ENCODE measurements at places on chromosomes 2 and 18. TPM values are rescaled to one million over a fixed set of nuclear protein-coding genes. Genes with fewer than 3 reads are reported as not detected.

Gene TNS1
- 27.6 TPM for total RNA-seq

Gene NMUR1
- 0.48 TPM for total RNA-seq

Gene SCN7A
- total RNA-seq, result 5.0 TPM

Gene DHRS9
- 1.1 TPM for total RNA-seq

Gene MGAT4A
- total RNA-seq, result 22.2 TPM

Gene PXDN
- total RNA-seq, result 78.8 TPM

Gene RAD51AP2
- total RNA-seq, result 0.24 TPM

Gene AQP12B
- total RNA-seq, result 0.04 TPM

Gene RGPD4
- not detected for total RNA-seq

Gene CABYR
- total RNA-seq, result 5.3 TPM

DNA sequence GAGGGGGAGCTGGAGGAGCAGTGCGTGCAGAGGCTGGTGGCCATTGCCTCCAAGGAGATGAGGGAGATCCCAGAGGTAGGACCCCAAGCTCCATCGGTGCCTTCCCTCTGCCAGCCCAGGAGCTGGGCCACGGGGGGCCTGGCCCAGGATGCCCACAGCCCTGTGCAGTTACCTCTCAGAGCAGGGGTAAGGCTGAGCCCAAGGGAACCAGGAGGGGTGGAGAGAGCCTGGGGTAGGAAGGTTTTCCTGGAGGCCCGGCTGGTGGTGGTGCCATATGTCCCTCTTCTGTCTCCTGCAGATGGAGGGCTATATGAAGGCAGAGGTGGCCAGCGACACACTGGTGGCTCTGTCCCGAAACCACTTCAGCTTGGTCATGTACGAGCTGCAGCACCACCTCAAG is 11.4 kb downstream of the MROH2A start:
- no peaks in the 10 kb centered on the region for H3K27me3 ChIP-seq
- H3K36me3 ChIP-seq, result no peaks in the 10 kb centered on the region
- no peaks in the 10 kb centered on the region for H3K4me1 ChIP-seq
- H3K4me3 ChIP-seq, result no peak overlapping the region

GRCh38 chr2:153043385-153043784 is 325.0 kb downstream of the ARL6IP6 start:
- no peaks in the 10 kb centered on the region for H3K27me3 ChIP-seq
- no peaks in the 10 kb centered on the region for H3K4me1 ChIP-seq
- H3K36me3 ChIP-seq, result no peaks in the 10 kb centered on the region
- no peak overlapping the region for H3K27ac ChIP-seq
- no peak overlapping the region for H3K4me3 ChIP-seq

GRCh38 chr2:193841384-193842150 is 1646.8 kb upstream of the TMEFF2 start:
- H3K36me3 ChIP-seq, result no peaks in the 10 kb centered on the region
- H3K4me1 ChIP-seq, result no peaks in the 10 kb centered on the region
- DNase-seq, result peak; percentile 1
- no peak overlapping the region for H3K27ac ChIP-seq

GRCh38 chr2:15354596-15355366 is 206.4 kb downstream of the NBAS start:
- no peak overlapping the region for H3K4me3 ChIP-seq
- H3K27me3 ChIP-seq, result no peaks in the 10 kb centered on the region
- H3K27ac ChIP-seq, result no peak overlapping the region
- no peaks in the 10 kb centered on the region for H3K4me1 ChIP-seq
- DNase-seq, result no peak
- H3K36me3 ChIP-seq, result no peaks in the 10 kb centered on the region

GRCh38 chr2:169073963-169074751 is 4.8 kb downstream of the DHRS9 start:
- H3K27me3 ChIP-seq, result no peaks in the 10 kb centered on the region
- no peaks in the 10 kb centered on the region for H3K36me3 ChIP-seq
- H3K4me1 ChIP-seq, result no peaks in the 10 kb centered on the region

DNA sequence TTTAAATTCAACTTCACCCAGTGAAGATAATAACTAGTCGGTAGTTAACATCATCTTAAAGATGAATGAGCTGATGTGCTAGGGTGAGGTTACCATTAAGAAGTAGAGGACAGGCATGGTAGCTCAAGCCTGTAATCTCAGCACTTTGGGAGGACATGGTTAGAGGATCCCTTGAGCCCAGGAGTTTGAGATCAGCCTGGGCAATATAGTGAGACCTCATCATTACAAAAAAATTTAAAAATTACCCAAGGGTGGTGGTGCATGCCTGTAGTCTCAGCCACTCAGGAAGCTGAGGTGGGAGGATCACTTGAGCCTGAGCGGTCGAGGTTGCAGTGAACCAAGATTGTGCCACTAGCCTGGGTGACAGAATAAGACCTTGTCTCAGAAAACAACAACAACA is 4.7 kb downstream of the GALNT5 start:
- DNase-seq, result no peak
- peaks cover 36% of the 10 kb centered on the region for H3K4me1 ChIP-seq
- H3K4me3 ChIP-seq, result no peak overlapping the region
- peak overlapping the region; percentile 96 for H3K27ac ChIP-seq

GRCh38 chr2:85400541-85401463 is 9.4 kb downstream of the CAPG start:
- H3K4me3 ChIP-seq, result no peak overlapping the region
- no peak overlapping the region for H3K27ac ChIP-seq
- no peak for DNase-seq
- no peaks in the 10 kb centered on the region for H3K4me1 ChIP-seq

- H3K27ac ChIP-seq, result no peak overlapping the region
- no peak overlapping the region for H3K4me3 ChIP-seq
- no peaks in the 10 kb centered on the region for H3K27me3 ChIP-seq
- H3K4me1 ChIP-seq, result no peaks in the 10 kb centered on the region
- no peaks in the 10 kb centered on the region for H3K36me3 ChIP-seq
Observed at GRCh38 chr2:146633159-146633558, 1211.7 kb upstream of the ACVR2A start.

- no peak overlapping the region for H3K27ac ChIP-seq
- DNase-seq, result no peak
- no peaks in the 10 kb centered on the region for H3K36me3 ChIP-seq
- H3K27me3 ChIP-seq, result no peaks in the 10 kb centered on the region
- no peak overlapping the region for H3K4me3 ChIP-seq
- H3K4me1 ChIP-seq, result no peaks in the 10 kb centered on the region
Observed at GRCh38 chr2:69594341-69594740, 49.2 kb downstream of the AAK1 start.

- H3K4me3 ChIP-seq, result no peak overlapping the region
- H3K4me1 ChIP-seq, result no peaks in the 10 kb centered on the region
- no peak for DNase-seq
- no peaks in the 10 kb centered on the region for H3K27me3 ChIP-seq
- no peaks in the 10 kb centered on the region for H3K36me3 ChIP-seq
- no peak overlapping the region for H3K27ac ChIP-seq
Observed at GRCh38 chr2:45728458-45728942, 77.0 kb downstream of the PRKCE start.

- no peaks in the 10 kb centered on the region for H3K36me3 ChIP-seq
- H3K4me1 ChIP-seq, result peaks cover 20% of the 10 kb centered on the region
- DNase-seq, result no peak
- peaks cover 11% of the 10 kb centered on the region for H3K27me3 ChIP-seq
- no peak overlapping the region for H3K4me3 ChIP-seq
Observed at GRCh38 chr2:240912878-240913809, 7.0 kb downstream of the CROCC2 start.

DNA sequence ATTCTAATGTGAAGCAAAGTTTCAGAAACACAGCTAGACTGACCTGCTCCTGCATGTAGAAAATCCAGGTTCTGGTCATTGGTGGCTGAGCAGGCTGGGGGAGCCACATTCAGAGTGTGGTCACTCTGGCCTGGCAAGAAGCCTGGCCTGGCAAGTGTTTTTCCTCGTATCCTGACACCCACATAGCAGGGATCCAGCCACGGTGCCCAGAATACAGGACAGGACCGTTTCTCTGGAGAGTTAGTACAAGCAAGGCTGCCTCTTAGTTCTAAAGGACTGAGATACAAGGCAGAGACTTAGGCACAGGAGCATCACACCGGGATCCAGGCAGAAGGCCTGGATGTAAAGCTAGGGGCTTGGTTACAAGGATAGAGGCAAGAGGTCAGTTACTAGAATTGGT is 4.8 kb upstream of the LAMA1 start:
- H3K36me3 ChIP-seq, result no peaks in the 10 kb centered on the region
- no peak overlapping the region for H3K27ac ChIP-seq
- DNase-seq, result no peak
- no peak overlapping the region for H3K4me3 ChIP-seq

GRCh38 chr2:33210626-33211025 is 263.9 kb downstream of the LTBP1 start:
- H3K4me3 ChIP-seq, result no peak overlapping the region
- no peaks in the 10 kb centered on the region for H3K36me3 ChIP-seq
- H3K27me3 ChIP-seq, result no peaks in the 10 kb centered on the region
- DNase-seq, result peak; percentile 35
- H3K4me1 ChIP-seq, result peaks cover 21% of the 10 kb centered on the region
- H3K27ac ChIP-seq, result peak overlapping the region; percentile 75

GRCh38 chr2:150476286-150476685 is 11.2 kb downstream of the RND3 start:
- H3K27ac ChIP-seq, result peak overlapping the region; percentile 94
- no peak for DNase-seq
- no peak overlapping the region for H3K4me3 ChIP-seq
- H3K4me1 ChIP-seq, result peaks cover 98% of the 10 kb centered on the region
- H3K36me3 ChIP-seq, result no peaks in the 10 kb centered on the region

GRCh38 chr2:144132357-144132756 is 387.6 kb downstream of the ZEB2 start:
- no peaks in the 10 kb centered on the region for H3K4me1 ChIP-seq
- no peak overlapping the region for H3K27ac ChIP-seq
- no peaks in the 10 kb centered on the region for H3K27me3 ChIP-seq
- H3K36me3 ChIP-seq, result no peaks in the 10 kb centered on the region

DNA sequence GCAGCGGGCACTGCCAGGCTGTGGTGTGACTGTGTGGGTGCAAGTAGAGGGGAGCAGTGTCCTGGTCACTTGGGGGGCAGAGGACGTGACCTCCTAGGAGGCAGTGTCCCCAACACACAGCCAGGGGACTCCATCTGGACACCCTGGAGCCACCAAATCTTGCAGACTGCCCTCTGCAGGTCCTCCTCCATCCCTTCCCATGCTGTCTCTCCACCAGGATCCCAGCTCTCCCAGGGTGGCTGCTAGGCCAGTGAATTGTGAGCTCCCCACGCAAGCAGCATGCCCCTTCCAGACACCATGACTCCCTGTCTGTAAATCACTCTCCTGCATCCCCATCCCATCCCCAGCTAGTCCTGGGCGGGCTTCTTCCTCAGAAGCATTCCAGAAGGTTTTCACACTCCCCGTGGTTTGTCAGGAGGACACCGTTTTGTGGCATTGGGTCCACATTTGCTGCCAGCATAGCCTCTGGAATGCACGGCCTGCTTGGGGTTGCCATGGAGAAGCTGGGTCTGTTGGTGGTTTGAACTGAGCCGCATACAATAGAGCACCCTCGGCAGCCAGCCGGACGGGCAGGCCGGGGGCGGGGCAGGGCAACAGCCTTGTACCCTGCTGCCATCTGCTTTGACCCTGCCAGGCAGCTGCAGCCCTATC is 210.7 kb downstream of the KLHL29 start:
- H3K36me3 ChIP-seq, result no peaks in the 10 kb centered on the region
- H3K27ac ChIP-seq, result peak overlapping the region; percentile 80
- no peak for DNase-seq
- peaks cover 24% of the 10 kb centered on the region for H3K4me1 ChIP-seq

GRCh38 chr2:223470602-223471001 is 131.6 kb downstream of the SCG2 start:
- H3K36me3 ChIP-seq, result no peaks in the 10 kb centered on the region
- H3K27ac ChIP-seq, result no peak overlapping the region

GRCh38 chr2:6806604-6807003 is 59.1 kb downstream of the CMPK2 start:
- H3K27ac ChIP-seq, result no peak overlapping the region
- no peaks in the 10 kb centered on the region for H3K36me3 ChIP-seq
- DNase-seq, result no peak
- H3K4me3 ChIP-seq, result no peak overlapping the region

- H3K4me1 ChIP-seq, result no peaks in the 10 kb centered on the region
- no peak for DNase-seq
- no peak overlapping the region for H3K27ac ChIP-seq
- H3K36me3 ChIP-seq, result no peaks in the 10 kb centered on the region
- H3K4me3 ChIP-seq, result no peak overlapping the region
Observed at GRCh38 chr2:45554073-45554741, 56.9 kb downstream of the SRBD1 start.

DNA sequence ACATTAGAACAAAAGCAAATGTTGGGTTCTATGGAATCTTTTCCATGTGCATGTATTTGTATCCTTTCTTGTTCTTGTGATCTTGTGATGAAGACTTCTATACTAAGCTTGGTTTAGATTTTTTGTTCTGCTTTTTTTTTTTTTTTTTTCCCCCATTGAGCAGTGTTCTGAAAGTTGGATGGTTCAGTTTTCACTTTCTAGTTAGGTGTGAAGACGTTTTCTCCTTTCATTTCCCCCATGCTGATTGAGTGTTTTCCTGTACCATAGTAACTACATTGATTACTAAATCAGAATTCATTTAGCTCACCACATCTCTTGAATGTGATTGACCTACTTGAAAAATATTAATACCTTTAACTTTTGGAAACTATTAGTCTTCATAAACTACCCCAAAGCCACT is 34.1 kb downstream of the NOP58 start:
- H3K4me3 ChIP-seq, result no peak overlapping the region
- no peaks in the 10 kb centered on the region for H3K4me1 ChIP-seq
- DNase-seq, result no peak

GRCh38 chr2:191478799-191479679 is 198.9 kb upstream of the NABP1 start:
- peak; percentile 68 for DNase-seq
- no peaks in the 10 kb centered on the region for H3K36me3 ChIP-seq
- peak overlapping the region; percentile 4 for H3K27ac ChIP-seq
- peaks cover 15% of the 10 kb centered on the region for H3K4me1 ChIP-seq
- H3K4me3 ChIP-seq, result no peak overlapping the region
- no peaks in the 10 kb centered on the region for H3K27me3 ChIP-seq

DNA sequence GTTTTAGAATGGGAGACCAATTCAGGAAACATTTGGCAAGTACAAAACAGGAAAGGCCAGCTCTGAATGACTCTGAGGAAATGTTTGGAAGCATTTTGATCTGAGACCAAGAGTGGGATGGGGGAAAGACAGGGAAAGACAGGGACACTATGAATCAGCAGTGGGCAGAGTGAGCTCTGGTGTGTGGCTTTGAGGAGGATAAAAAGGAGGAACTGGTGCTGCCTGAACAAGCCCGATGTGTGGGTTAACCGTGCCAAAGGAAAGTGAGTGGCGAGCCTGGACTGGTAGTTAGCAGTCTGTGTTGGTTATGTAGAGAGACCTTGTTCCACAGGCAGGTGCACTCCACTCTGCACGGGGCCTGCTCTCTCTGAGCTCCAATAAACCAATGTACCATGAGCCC is 5.3 kb downstream of the MFSD6 start:
- DNase-seq, result no peak
- H3K36me3 ChIP-seq, result no peaks in the 10 kb centered on the region
- peaks cover 14% of the 10 kb centered on the region for H3K27me3 ChIP-seq
- H3K27ac ChIP-seq, result no peak overlapping the region
- no peaks in the 10 kb centered on the region for H3K4me1 ChIP-seq

All from hepatocyte (in vitro differentiated cells).